Stimulated activated CD4-positive, alpha-beta T cell treated with anti-CD3 and anti-CD28 coated beads, Interleukin-15, amount 100 ng/mL, for 48 hours (primary cell): ENCODE measurements at places on chromosomes 5 and 9.

DNA sequence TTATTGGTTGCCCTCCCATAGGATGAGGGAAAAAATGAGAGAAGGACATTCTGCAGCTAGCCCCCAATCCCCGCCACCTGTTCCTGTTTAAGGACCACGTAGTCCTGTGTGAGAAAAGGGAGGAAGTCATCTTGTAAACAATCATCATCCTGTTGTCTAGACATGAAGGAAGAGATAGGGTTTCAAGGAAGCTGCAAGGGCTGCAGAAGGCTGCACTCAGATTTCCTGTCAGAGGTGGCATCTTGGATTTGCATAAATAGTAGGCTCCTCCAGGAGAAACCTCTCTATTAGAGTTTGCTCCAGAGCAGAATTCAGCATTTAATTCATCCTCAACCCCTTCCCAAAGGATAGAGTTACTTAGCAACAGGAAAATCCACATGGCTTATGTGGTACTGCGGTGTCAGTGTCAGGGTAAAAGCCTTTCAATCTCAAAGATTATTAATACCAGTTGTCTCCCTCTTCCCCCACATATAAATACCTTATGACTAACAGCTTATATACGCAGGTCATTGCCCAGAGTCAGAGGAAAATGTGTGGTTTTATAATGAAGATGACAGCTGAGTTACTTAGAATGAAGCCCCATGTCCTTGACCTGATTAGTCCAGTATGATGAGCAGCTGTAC lies 4.6 kb upstream of the DNAJC18 start:
- DNase-seq, result no peak

DNA sequence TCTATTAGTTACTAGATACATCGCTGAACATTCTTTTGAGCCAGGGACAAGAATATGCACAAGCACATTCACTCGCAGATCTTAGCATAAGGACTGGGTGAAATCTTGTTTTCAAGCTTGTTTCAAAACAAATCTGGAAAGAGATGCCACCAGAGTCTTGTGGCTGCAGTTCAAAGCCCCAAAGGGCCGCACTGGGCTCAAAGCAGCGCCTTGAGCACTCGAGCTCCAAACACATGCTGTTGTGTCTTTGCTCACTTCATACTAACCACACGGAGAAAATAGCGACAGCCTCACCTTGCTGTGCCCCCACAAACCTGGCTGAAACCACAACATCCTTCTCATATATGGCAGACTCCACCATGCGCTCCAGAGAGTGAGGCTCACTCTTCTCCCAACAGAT lies 34.2 kb upstream of the IL7R start:
- DNase-seq, result no peak

DNA sequence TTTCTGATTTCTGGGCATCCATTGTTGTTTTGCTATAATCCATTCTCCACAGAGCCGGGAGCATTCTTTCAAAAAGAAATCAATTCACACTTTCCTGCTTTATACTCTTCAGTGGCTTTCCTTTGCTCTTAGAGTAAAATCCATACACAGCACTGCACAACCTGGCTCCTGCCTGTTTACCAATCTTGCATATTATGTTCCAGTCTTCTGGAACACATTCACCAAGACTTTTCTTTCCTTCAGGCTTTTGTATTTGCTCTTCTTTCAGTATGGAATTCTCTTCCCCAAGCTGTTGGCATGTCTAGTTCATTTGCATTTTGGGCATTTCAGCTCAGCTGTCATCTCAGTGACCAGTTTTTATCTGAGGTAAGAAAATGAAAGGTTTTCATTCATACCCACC lies 6.3 kb downstream of the RFESD start:
- DNase-seq, result no peak

DNA sequence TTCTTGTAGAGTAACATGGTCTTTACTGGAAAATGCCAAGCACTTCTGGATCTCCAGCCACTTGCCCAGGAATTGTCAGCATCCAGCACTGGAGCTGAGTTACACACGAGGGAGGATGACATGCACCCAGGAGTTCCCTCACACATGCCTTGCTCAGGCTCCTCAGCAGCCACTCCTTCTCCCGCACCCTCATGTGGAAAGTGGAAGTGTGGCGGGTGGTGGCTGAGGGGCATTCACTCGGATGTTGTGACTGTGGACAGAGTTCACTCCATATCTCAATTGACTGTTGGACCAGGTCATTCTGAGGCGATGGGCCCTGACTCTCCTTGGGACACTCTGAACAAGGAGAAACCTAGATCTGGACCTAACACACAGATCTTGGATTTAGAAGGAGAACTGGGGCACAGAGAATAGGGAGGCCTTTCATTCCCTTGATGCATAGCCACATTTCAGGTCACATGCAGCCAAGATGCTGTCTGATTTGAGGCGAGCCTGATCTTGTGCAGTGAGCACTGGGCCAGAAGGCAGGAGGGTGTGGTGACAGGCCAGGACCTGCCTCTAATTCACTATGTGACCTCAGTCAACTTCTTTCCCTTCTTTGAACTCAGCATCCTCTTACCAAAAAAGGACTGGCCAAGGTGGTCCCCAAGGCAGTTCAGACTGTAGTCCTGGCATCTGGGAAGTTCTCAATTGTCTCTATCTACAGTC lies 62.1 kb downstream of the CYSTM1 start:
- no peak for DNase-seq

- DNase-seq, result no peak
These were observed 14.9 kb upstream of the CERCAM start for GRCh38 chr9:128405780-128406171.

GRCh38 chr5:14296533-14297331 lies 153.6 kb downstream of the TRIO start:
- no peak for DNase-seq

DNA sequence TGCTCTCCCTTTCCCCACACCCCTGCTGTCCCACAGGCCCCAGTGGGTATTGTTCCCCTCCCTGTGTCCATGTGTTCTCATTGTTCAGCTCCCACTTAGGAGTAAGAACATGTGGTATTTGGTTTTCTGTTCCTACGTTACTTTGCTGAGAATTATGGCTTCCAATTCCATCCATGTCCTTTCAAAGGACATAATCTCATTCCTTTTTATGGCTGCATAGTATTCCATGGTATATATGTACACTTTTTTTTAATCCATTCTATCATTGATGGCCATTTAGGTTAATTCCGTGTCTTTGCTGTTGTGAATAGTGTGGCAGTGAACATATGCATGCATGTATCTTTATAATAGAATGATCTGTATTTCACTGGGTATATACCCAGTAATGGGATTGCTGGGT lies 25.6 kb downstream of the FER start:
- DNase-seq, result no peak

DNA sequence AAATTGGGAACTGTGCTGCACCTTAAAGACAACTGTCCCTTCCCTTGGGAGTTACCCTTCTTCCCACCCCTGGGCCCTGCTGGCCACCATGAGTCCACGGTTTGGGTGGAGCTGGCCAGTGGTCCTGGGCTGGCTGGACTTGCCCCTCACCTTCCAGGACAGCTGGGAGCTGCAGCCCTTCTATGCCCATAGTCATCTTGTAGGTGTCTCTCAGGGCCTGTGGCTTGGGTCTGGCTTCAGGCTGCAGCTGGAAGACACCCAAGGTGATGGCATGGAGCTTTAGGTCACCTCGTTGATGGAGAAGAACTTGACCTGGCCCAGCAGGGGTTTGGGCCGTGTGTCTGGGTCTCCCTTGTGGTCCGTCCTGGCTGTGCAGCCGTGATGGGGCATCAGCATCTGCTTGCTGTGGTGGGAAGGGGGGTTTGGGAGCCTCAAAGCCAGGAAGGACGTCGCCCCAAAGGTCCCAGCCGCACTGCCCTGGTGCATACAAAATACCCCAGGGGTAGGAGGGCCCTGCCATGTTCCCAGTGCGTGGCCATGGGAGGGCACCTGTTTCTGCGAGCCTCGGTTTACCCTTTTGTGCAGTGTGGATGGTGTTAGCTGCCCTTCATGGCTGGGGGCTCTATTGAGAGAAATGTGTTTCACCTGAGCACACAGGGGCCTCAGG lies 8.9 kb downstream of the WNK2 start:
- no peak for DNase-seq

DNA sequence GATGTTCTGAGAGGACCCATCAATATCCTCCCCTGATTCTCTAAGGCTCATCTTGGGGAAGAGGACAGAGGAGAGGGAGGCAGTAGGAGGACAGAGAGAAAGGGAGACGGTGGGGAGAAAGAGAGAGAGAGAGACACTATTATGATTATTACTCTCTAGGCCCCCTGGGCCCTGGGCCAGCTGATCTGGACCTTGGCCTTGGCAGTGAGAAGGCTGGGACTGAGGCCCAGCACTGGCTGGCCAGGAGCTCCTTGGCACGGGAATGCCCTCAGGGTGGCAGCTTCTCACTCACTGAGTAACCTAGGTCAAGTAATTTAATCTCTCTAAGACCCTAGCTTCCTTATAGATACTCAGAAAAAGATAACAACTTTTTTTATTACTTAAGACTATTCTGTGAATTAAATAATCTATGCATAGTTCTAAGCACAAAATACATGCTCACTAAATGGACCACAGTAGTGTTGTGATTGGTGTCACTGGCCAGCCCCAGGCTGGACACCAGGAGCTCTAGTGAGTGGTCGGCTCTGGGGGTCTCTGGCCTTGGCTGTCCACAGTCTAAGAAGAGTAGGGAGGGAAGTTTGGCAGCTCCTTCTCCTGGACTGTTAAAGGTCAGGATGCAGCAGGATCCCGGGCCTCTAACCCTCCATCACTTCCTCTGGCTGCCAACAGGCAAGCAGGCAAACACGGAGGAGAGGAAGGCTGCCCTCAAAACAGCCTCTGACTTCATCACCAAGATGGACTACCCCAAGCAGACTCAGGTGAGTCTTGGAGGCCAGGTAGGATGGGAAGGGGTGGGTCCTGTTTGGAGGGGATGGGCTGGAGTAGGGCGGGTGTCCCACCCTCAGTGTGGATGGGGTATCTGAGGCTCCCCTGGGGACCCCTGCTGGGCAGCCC lies 50.0 kb downstream of the GSN start:
- no peak for DNase-seq

- DNase-seq, result no peak
These were observed 106.7 kb upstream of the SLC28A3 start for GRCh38 chr9:84447305-84447704.

DNA sequence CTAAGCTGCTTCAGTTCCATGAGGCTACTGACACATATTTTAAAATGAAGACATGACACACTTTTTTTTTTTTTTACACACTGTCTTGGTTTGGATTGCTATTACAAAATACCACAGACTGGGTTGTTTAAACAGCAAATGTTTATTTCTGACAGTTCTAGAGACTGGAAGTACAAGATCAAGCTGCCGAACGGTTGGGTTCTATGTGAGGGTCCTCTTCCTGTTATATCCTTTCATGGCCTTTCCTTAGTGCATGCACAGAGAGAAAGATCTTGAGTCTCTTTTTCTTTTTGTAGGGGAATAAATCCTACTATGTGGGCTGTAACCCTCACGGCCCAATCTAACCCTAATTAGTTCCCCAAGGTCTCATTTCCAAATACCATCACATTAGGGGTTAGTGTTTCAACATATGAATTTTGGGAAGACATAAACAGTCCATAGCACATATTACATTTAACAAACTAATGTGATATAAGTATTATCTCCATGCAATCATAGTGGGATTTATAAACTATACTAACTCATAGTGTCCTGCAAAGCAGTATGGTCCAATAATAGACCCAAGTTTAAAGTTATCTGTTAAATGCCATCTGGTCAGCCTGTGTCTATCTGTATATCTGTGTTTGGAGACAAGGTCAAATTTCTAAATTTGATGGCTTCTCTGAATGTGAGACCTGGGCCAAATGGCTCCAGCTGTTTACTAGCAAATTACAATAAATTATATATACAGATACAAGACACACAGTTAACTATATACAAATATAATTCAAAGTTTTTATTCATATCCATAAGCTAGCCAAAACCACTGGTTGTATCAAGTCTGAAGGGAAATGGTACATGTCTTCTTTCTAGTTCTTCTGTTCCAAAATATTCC lies 90.3 kb upstream of the NREP start:
- no peak for DNase-seq

DNA sequence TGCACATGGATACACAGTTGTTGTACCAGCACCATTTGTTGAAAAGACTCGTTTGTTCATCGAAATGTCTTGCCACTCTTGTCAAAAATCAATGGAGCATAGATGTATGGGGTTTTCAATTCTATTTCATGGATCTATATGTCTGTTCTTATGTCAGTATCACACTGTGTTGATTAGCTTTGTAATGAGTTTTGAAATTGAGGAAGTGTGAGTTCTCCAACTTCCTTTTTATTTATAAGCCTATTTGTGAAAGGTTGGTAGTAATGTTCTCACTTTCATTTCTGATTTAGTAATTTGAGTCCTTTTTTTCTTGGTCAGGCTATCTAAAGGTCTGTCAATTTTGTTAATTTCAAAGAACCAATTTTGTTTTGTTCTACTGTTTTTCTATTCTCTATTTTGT lies 26.1 kb downstream of the ZNF510 start:
- DNase-seq, result no peak

DNA sequence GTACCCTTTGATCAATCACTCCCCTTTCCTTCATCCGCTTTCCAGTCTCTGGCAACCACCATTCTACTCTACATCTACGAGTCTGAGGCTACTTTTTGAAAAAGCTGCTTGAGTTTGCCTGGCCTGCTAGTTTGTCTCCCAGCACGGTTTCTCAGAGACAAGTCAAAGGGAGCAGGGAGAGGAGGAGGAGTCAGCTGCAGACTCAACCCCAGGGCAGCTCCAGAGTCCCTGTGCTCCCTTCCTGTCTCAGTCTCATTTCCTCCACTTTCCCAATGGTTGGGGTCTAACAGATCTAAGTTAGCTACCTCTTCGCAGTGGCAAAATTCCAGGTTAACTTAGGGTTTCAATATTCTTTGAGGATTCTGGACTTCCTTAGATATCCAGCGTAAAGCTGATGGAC lies 80.0 kb upstream of the PCA3 start:
- no peak for DNase-seq

DNA sequence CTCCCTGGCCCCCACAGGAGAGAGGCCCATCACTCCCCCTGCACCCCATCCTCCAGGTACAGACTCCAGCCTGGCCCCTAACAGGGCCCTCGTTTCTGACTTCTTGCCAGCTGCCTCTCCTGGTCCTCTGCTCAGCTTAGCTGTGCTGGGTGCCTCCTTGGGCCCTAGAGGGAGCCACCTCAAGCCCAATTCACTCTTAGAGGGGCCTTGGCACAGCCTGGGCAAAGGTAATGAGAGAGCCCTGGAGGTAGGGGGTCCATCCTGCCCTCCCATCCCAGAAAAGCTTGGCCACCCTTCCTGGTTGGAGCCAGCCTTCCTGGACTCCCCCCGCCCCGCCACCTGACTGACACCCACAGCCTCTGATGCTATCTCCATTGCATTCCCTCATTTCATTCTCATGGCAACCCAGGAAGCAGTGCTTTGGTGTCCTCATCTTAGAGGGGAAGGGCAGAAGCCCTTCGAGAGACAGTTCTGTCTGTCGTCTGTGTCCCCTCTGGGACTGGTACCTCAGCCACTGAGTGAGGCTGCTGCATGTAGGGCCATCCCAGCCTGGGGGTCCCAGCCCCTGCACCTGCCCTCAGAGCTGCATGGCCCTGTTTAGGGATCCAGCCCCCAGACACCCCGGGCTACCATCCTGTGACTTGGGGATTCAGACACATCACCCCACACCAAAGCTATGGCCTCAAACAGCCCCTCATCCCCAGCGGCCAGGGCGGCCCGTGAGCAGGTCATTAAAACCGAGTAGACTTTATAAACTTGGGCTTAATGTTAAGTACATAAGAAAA lies 95.5 kb downstream of the BARX1 start:
- DNase-seq, result no peak

- DNase-seq, result peak; percentile 18
These were observed 11.3 kb upstream of the GRHPR start for GRCh38 chr9:37410969-37411785.

GRCh38 chr9:100515578-100516494 lies 42.9 kb downstream of the TMEFF1 start:
- DNase-seq, result no peak
